ENCODE measurements at places on chromosomes 7 and 10. TPM values are rescaled to one million over a fixed set of nuclear protein-coding genes. Genes with fewer than 3 reads are reported as not detected.

GRCh38 chr7:149494738-149495368 lies 2.8 kb downstream of the ZNF746 start:
- DNase-seq: no peak

- DNase-seq: no peak
Observed at GRCh38 chr7:97871659-97872024, 566 bp downstream of the ASNS start.

GRCh38 chr7:115260381-115260780 lies 338.5 kb downstream of the MDFIC start:
- DNase-seq: no peak

- no peak for DNase-seq
Observed at GRCh38 chr10:30882281-30882680, 149.4 kb downstream of the ZNF438 start.

The TRPV6 gene
- total RNA-seq: not detected

- DNase-seq: no peak
Observed at GRCh38 chr7:72281308-72281707, 130.8 kb downstream of the CALN1 start.

The TEX47 gene
- not detected for total RNA-seq

- no peak for DNase-seq
Observed at GRCh38 chr10:52216852-52217251, 97.2 kb upstream of the DKK1 start.

The MKLN1 gene
- 68.1 TPM for total RNA-seq

DNA sequence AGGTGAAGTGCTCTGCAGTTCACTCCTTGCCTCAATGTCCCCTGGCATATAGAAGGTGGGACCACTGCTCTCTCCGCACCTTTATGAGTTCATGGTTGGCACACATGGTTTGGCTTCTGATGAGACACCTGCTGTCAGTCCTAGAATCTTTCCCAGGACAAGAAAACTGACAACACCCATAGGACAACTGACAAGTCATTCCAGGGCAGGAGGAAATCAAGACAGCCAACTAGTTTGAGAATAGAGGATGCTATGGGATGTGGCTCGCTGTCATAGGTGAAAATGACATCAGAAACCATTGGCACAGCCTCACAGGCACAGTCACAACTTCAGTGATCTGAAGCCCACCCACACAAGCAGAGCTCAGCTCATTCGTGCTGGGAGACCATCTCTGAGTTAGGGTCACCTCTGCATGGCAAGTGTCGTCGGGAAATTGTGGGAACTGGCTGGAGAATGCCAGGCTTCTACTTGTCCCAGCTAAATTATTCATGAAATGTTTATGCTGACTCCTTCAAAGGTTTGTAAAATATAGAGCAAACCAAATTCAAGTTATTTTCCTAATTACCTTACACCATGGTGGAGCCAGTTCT lies 762.4 kb downstream of the GRID1 start:
- DNase-seq: no peak

DNA sequence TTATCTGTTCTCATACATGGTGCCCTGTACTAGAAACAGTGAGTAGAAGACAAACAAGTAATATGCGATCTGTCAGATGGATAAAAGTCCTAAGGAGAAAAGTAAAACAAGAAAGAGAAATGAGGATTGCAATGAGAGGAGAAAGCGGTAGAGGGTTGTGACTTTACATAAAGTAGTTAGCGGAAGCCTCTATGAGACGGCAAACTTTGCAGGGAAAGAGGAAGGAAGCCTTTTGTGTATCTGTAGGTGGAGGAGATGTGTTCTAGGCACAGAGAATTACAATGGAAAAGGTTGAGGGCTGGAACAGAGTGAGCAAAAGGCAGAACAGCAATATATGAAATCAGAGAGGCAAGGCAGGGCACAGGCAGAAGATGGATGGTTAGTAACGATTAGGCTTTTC lies 150.4 kb upstream of the SEMA3E start:
- DNase-seq: no peak

The TMEM139 gene
- not detected for total RNA-seq

The CRCP gene
- total RNA-seq: 32.0 TPM

- no peak for DNase-seq
Observed at GRCh38 chr7:96962221-96962885, 43.0 kb upstream of the DLX6 start.

DNA sequence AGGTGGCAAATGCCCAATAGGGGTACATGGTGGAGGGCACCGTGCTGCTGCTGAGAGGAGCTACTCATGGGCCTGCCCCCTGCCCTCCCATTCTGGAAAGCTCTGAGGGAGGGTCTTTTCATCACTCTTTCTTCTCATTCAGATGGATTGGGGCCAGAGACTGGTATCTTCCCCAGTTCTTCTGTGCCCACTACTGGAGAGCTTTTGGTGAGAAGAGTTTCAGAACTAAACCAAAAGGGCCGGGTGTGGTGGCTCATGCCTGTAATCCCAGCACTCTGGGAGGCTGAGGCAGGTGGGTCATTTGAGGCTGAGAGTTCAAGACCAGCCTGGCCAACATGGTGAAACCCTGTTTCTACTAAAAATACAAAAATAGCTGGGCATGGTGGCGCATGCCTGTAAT lies 12.5 kb downstream of the ADRA2A start:
- DNase-seq: no peak

- no peak for DNase-seq
Observed at GRCh38 chr7:55185941-55186609, 167.3 kb downstream of the EGFR start.

The RTKN2 gene
- total RNA-seq: not detected

- DNase-seq: no peak
Observed at GRCh38 chr7:94190599-94191061, 186.5 kb upstream of the BET1 start.

The PKD2L1 gene
- not detected for total RNA-seq

The GHRHR gene
- not detected for total RNA-seq

DNA sequence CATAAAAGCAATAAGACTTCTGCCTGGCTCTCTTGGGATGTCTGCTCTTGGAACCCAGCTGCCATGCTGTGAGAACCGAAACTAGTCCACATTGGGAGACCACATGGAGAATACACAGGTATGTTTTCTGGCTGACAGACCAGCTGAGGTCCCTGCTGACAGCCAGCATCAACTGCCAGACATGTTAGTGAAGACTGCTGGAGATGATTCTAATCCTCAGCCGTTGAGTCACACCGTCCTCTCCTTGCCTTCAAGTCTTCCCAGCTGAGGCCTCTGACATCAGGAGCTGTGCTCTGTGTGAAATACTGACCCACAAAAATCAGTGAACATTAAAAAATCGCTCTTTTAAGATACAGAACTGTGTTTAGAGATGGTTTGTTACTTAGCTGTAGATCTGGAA lies 36.9 kb upstream of the AGR2 start:
- no peak for DNase-seq

DNA sequence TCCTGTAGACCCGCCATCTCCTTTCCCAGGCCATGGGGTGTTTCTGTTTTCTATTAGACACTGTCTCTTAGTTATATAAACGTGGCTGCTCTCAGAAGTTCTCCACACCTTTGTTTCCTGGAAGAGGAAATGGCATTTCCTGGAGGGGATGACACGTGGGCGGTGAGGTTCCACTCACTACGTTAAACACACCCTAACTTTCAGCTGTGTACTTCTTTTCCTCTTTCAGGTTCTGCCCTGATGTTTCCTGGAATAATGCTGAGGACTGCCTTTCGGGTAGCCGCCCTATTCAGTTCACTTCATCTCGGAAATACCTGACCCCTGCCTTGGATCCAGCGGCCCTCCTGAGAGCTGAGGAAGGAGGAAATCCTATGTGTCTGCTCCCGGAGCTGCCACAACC lies 3.4 kb upstream of the PRKCQ start:
- DNase-seq: no peak

DNA sequence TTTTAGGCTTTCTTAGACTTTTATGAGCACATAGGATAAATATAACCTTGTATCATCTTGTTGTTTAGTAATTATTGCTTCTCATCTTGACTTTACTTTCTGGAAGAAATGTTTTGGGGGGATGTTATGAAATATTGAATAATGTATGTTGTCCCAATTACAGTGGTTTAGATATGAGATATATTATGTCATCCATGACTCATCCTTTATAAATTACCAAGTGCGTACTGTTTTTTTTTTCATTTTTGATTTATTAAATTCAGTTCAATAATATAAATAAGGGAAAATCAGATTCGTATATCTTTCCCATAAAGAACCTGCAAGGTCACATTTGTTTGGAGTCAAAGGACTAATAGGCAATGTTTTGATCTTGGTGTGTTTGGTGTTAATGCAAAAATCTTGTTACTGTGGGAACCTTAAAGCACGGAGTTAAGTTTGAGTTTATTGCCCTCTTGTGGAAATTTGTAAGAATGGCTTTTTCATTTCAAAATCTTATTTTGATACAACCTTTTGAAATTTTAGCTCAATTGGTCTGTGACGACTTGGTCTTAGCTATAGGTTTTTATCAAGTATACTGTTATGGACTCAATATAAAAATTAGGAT lies 108.6 kb downstream of the SRI start:
- DNase-seq: no peak

GRCh38 chr10:98269435-98269912 lies 1.5 kb upstream of the LOXL4 start:
- peak; percentile 89 for DNase-seq

- DNase-seq: no peak
Observed at GRCh38 chr10:132663666-132664365, 122.1 kb downstream of the NKX6-2 start.

The PRLHR gene
- total RNA-seq: not detected

The CALML3 gene
- total RNA-seq: not detected

- DNase-seq: no peak
Observed at GRCh38 chr7:17963281-17963680, 23.0 kb upstream of the SNX13 start.

The STK31 gene
- not detected for total RNA-seq

DNA sequence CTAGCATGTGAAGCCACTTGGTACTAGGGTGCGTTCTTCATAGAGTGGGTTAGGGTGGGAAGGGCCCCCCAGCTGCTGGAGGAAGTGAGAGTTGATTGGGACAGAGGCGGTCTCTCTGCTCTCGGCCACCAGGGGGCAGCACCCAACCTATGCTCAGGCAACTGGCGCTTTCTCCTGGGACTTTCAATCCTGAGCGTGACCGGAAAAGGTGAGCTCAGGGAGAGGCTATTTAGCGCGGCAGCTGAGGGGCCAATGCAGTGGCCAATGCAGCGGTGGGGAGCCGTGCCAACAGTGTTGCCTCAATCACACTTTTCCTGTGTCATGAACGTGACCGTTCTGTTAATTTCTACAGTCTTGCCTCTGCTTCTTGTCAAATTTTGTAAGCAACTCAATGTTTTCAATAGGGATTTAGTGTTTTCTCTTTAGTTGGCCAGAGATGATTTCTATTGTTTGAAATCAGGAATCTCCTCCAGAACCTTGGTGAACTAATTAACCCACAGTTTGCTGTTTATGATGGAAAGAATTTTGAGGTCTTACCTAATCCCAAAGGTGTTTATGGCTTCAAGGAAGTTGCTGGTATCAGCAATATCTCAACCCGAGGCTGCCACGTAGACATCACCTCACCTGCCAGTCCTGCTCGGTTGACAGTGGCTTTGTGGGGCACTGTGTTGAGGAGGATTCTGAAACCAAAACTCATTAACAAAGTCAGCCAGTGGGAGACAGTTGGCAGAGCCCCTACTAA lies 67.9 kb upstream of the PDZD8 start:
- DNase-seq: peak; percentile 97

DNA sequence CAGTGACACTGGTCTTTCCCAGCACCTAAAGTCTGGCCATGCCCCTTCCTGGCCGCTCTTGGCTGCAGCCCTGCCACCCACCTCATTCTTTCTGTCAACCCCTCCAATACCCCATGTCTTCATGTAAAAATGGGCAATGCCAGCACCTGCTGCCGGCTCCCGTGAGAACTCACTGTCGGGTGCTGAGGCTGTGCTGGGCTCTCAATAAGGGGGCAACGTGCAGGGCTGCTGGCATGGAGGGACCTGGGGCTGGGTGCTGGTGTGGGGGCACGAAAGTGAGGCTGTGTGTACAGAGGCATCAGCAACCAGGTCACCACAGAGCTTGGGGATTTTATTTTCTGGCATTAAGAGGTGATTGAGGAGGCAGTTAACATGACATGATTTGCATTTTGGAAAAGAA lies 65.3 kb downstream of the ALOX5 start:
- no peak for DNase-seq

Data from sigmoid colon (tissue), 7 donors.